Effector memory CD4-positive, alpha-beta T cell (primary cell): ENCODE measurements at places on chromosomes 4 and X.

DNA sequence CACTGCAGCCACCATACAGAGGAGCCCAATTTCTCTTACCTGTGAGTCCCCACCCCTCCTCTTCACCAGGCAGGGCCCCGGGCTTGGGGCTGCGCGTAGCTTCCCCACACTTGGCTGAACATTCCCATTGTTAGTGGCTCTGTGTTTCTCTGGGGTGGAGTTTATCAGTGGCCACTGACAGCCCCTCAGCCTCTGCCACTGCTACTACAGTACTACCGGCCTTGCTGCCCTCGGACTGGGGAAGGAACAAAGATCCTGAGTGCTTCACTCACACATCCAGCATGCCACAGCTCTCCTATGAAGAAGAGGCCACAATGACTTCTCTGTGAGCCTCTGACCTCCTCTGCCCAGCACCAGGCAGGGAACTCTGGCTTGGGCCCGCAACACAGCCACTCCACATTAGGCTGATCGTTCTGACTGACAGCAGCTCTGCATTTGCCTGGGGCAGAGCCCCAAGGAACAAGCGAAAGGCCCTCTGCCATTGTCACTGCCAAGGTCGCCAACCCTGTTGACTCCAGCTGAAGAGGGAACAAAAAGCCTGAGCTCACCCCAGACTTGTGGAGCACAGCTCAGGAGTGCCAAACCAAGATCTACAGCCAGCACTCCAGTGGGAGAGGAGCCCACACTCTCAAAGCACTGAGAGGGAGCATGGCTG is 24.0 kb downstream of the ABCB7 start:
- DNase-seq: no peak

DNA sequence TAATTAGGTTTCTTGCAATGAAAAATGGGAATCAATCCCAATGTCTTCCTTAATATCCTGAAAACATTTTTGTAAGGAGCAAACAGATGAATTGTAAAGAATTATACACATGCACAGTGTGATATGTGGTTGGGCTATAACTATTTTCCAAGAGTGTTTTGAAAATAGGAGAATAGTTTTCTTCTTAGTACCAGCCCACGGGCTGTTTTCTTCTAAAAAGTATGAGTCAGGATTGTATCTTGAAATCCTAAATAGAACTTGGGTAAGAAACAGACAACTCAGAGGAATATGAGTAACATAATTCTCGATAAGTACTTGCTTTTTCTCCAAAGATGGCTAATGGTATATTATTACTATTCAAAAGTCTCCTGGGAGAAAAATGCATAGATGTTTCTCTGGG is 136.7 kb downstream of the MAGEC2 start:
- DNase-seq: no peak

- no peak for DNase-seq
Observed at GRCh38 chrX:63917296-63917695, 132.3 kb upstream of the ARHGEF9 start.

DNA sequence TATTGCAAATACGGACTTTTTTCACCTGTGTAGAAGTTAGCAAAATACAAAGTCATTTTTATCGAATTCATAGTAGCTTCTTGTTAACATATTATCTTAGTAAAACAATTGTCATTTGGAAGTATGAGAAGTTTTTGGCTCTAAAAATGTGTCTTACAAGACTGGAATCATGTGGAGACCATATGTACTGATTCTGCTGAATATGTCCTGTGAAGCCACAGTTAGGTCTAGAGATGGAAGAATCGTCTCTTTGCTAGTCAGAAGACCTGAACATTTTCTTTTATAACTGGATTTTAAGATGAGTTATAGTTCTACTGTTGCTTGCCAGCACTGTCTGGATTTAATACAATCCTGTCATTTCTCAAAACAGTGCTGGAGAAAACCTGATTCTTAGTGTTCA is 29.0 kb downstream of the TMEM165 start:
- DNase-seq: no peak

DNA sequence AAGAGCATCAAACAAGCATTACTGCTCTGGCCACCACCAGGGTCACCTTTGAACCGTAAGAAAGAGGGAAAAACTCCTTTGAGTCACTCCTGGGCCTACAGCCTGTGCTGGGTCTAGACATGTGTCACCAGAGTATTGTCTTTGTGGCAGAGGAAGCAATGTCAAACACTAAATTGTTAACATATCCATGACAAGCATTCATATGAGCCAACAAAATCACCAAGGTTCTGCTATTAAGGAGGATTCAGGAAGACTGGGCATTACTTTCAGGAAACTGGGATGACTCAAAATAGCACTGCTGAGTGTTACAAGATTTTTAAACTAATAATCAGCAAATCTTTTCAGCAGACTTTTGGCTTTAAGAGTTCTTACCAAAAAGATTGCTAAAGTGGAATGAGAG is 28.1 kb downstream of the LGI2 start:
- DNase-seq: no peak

DNA sequence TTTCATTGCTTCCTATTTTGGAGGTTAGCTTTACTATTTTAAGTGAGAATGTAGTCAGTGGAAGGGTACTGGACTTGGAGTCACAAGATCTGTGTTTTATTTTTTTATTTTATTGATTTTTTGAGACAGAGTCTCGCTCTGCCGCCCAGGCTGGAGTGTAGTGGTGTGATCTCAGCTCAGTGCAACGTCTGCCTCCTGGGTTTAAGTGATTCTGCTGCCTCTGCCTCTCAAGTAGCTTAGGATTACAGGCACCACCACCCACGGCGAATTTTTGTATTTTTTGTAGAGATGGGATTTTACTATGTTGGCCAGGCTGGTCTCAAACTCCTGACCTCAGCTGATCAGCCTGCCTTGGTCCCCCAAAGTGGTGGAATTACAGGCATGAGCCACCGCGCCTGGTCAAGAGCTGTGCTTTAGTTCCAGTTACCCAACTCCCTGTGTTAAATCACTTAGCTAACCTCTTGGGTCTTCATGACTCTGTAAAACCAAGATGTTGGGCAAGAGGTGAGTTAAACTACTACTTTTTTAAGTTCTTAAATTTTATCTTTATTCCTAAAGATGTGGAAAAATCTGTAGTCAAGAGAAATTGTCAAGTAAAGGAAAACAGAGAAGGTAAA is 11.2 kb downstream of the USP9X start:
- no peak for DNase-seq

- no peak for DNase-seq
Observed at GRCh38 chrX:110407910-110408545, 49.4 kb downstream of the RTL9 start.

DNA sequence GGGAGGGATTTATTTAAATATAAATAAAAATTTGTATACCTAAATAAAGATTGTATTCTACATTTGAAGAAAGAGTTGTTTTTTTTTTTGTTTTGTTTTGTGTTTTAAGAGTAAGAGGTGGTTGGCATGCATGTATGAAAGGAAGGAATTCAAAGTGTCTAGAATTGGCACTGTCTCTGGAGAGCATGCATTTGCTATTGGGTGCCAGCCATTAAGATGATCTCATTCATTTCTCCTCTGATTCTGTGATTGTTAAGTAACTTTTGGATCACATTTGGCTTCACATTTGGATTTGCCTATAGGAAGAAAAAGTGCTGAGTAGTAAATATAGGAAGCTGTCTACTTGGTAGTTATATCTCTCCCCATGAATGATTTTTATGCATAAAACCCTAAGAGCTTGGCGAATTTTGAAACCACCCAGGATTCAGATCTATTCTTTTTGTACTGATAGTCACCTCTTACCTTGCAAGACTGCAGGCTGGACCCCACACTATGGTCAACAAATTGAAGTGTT is 7.8 kb upstream of the BOD1L1 start:
- no peak for DNase-seq

DNA sequence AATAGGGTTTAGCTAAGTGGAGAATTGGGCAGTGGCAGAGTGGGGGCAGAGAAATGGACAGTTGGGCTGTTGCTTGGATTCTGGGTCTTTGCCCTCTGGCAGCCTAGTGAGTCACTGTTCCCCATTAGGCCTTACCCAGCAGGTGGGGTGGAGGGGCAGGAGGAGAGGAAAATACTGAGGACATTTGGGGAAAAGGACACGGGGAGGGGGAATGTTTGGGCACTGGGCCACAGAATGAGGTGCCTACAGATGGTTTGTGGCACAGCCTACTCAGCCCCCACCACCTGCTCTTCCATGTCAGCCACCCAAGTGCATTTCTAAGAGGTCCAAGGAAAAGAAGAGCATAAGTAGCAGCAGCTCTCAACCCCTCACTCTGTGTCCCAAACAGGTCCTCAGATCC is 13.0 kb downstream of the SLC16A2 start:
- no peak for DNase-seq

- no peak for DNase-seq
Observed at GRCh38 chrX:96700625-96701024, 16.0 kb downstream of the DIAPH2 start.

- no peak for DNase-seq
Observed at GRCh38 chr4:24855741-24856140, 57.1 kb downstream of the CCDC149 start.

DNA sequence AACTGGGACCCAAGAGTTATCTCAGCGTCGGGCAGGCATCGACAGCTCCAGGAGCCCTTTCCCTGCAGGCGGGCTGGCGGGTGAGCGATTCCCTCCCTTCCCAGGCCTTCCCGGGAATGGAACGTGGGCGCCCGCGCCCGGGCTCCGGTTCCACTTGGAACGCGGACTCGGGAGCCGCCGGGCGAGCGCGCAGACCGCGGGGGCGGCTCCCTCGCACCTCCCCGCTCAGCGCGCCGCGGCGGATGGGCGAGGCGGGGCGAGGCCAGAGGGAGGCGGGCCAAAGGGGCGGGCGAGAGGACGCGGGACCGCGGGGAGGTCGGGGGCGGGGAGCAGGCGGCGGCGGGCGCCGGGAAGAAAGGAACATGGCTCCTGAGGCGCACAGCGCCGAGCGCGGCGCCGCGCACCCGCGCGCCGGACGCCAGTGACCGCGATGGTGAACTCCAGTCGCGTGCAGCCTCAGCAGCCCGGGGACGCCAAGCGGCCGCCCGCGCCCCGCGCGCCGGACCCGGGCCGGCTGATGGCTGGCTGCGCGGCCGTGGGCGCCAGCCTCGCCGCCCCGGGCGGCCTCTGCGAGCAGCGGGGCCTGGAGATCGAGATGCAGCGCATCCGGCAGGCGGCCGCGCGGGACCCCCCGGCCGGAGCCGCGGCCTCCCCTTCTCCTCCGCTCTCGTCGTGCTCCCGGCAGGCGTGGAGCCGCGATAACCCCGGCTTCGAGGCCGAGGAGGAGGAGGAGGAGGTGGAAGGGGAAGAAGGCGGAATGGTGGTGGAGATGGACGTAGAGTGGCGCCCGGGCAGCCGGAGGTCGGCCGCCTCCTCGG is at the start of gene PKD2:
PKD2 (plus strand) TSS at position 332 of the 818 bp plus-strand sequence; CDS start at position 431, 99 bp downstream.
- peak; percentile 47 for DNase-seq

DNA sequence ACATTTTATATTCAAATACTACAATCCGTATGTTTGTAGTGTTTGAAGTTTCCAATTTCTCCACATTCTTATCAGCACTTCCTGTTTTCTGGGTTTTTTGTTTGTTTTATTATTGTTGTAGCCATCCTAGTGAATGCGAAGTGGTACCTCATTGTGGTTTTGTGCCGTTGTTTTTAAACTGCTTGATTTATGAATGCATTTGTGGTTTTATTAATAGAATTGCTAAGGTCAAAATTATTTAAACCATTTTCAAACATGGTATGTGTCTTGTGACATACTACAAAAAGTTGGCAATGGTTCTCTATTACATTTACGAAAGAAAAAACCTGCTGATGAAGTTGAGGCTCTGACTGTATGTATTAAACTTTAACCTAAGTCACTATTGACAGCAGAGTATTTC is 780.0 kb upstream of the MAGEB2 start:
- no peak for DNase-seq

DNA sequence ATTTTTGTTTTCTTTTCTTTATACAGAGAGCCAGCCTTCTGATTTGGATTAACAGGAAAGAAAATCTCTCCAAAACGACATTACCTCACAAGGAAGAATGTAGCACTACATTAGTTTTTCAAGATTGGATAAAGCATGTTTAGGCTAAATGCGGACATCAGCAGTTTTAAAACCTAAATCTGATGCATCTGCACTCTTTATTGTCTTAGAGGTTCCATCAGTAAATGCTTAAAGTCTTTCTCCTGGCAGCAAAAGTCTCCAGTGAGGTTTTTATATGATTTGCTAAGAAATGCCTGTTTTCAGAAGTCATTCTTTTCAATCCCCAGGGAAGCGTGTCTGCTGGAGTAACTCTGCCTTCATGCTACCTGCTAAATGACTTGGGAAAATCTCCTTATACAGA is 912.9 kb upstream of the INTU start:
- DNase-seq: no peak

- no peak for DNase-seq
Observed at GRCh38 chr4:188336891-188337290, 197.7 kb downstream of the TRIML1 start.

GRCh38 chrX:9433596-9433995 is 31.3 kb upstream of the TBL1X start:
- DNase-seq: no peak

GRCh38 chr4:95549246-95550114 is 707 bp upstream of the UNC5C start:
- DNase-seq: no peak

DNA sequence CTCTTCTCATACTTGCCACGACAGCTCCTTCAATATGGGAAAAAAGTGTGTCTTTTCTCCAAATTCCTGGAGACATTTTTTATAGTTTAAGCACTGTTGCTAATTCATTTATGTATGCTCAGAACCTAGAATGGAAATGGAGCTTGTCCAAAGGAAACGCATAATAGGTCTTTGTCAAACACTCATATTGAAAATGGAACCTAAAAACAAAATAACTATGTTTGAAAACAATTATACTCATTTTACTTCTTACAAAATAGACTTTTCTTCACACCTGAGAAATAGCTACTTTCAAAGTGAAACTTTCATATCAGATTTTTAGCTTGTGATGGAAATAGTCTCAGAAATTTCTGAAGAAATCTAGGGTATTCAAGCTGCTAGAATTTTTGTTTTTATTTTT is 529.7 kb upstream of the BOD1L1 start:
- no peak for DNase-seq

DNA sequence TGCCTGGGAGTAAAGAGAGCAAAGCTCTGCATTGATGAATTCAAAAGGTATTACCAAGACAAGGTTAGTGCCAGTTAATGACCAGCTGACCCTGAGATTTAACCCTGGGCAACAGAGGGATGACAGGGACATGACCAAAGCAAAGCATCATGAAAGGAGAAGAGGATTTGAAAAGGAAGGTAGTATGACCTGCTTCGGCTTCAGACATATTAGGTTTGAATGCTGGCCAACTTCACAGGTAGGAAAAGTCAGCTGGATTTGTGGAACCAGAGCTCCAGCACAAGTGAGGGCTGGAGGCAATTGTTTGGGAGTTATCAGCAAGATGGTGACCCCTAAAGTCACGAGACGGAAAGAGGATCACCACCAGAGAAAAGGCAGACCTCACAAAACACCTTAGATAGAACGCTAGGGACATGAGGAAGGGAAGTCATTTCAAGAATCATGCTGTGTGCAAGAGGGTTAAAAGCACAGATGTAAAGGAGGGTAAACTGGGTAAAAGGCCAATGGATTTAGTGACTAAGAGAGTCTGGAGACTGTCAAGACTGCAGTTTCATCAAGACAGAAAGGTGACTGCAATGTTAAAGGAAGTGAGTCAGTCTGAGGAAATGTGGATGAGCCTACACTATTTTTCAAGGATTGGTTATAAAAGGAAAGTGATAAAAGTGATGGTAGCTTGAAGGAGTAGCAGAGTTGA is 45.6 kb downstream of the SH3RF1 start:
- DNase-seq: no peak

- peak; percentile 9 for DNase-seq
Observed at GRCh38 chrX:14032406-14032805, 2.7 kb upstream of the GEMIN8 start.
